ENCODE measurements at places on chromosomes 1 and 21.

DNA sequence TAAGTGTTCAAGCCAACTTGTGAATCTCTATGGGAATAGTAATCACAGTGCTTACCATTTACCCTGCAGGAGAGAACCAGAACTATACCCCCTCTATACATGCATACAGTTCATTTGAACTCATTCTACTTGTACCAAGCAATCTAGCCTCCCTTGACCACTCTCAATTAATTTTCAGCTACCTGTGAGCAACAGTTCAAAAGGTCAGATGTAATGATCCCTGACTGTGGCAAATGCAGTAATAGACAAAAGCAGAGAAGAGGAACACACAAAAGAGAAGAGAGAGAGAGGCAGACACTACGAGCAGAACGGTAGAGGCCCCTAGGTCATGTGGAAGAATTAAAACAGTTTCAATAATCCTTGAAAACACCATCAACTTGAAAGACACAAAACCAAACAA lies 52.8 kb downstream of the FMO4 start:
- no peak for DNase-seq

DNA sequence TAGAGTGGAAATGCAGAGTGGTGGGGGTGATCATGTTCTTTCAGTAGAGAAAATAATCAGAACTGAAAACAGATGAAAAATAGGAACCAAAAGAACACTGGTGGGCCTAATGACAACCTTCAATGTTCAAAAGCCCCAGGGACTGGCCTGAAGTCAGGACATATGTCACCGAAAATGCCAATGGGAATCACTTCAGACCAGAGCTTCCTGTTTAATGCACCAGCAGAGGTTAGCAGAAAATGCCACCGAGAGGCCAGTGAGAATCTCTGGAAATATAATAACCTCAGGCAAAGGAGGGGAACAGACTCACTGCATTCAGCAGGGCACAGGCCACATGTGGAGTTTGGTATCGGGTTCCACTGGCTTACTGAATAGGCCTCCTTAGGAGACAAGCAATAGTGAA lies 15.9 kb upstream of the CD58 start:
- no peak for DNase-seq

DNA sequence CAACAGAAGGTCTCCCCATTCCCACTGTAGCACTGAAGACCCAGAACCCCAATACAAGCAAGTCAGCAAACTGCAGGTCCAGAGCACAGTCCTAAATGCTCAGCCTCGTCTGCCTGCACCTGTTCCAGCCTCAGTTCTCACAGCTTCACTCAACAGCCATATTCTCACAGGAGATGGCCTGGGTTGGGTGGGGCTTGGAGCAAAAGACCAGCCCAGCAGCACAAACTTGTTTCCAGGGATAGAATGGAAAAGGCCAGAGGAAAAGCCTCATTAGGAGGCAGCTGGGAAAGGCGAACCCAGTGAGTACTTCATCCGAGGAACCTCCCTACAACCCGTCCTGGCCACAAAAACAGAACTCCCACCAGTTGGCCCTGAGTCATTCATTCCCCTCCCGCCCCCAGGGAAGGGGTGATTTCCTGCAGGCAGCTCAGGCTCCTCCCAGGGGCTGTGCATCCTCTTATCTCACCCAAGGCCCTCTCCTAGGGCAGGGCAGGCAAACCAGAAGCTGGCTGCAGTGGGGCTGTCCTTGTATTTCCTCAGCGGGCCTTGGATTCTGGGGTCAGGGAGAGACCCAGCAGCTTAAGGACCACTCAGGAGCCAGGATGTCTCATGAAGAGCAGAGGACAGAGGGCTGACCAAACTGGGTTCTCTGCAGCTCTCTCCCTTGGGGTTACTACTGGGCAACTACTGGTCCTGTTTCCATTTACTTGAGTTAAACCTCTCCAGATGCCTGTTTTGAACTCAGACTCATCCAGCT lies 7.4 kb upstream of the MPL start:
- DNase-seq = no peak

GRCh38 chr1:162367772-162368171 lies 8.9 kb downstream of the SPATA46 start:
- no peak for DNase-seq

GRCh38 chr1:158102881-158103674 lies 77.6 kb upstream of the CD1D start:
- no peak for DNase-seq
